Amygdala (tissue), 56 donors: ENCODE measurements at places on chromosomes 16 and 17.
A peak's percentile ranks its signal among the peaks of the same experiment; 100 is the strongest.

DNA sequence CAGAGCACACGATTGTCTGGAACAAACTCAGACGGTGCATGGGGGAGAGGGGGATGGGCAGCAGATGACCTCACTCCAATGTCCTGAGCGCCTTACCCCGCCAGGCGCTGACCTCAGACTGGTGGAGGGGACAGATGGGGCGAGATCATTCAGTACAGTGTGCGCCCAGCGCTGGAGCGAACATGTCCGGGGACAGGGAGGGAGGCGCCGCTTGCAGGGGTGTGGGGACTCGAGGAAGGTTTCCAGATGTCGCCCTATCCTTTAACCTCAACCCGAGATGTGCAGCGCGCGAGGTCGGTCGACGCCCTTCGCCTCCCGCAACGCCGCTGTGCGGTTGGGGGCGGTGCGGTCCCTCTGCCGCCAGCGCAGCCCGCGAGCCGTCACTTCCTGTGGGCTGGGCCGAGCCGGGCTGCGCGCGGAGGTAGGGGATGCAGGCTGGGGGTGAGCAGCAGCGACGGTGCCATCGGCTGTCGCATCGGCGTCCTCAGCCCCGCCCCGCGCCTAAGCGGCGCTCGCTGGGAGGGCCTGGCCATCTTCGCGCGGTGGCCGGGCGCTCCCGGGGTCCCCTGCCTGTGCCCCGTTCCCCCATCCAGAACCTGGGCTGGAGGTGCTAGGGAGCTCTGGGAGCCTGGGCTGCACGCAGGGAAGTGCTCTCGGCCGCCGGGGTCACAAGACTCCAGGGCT lies 5.3 kb upstream of the CDR2L start:
- DNase-seq, result peak; percentile 90

DNA sequence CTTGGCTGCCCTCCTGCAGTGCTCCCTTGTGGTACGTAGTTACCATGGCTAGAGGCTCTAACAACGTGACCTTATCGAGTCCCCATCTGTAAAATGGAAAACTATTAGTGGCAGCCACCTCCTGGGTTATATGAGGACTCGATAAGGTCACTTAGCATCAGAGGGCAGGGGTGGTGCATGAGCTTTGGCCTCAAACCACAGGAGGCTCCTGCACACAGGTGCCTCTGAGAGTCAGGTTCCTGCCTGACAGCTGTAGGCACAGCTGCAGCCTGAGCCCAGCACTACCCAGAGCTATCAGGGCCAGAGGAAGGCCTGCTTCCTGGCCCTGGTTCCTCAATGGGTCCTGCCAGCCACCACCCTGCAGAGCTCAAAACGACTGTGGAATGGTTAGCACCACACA lies 57.2 kb upstream of the SEC14L1 start:
- DNase-seq, result no peak

- DNase-seq, result no peak
Observed at GRCh38 chr16:3256146-3256865, at the start of gene MEFV. MEFV (minus strand) TSS chr16:3256633; CDS start chr16:3256587, 46 bp downstream.

GRCh38 chr17:46737326-46737725 lies 81.2 kb downstream of the WNT3 start:
- no peak for DNase-seq

DNA sequence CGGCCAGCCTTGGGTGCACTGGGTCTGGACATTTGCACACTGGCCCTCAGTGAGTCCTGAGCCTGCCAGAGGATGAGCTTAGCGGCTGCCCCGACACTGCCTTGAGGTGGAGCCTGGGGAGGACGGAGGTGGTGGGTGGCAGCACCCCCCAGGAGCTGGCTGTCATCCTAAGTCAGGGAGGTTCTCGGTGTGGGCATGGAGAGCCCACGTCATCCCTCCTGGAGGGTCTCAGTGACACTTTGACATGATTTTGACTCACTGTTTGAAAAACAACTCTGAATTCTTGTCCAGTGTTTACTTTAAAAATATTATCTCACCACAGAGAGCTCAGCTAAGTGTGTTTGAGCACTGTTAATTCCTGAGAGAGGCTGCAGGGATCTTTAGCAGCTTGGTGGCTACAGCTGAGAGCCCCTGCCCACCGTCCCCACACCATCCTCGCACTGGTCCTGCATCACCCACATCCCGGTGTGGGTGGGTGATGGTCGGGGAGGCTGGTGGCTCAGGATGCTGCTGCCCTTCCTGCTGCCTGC lies 63.1 kb downstream of the BANP start:
- no peak for DNase-seq

DNA sequence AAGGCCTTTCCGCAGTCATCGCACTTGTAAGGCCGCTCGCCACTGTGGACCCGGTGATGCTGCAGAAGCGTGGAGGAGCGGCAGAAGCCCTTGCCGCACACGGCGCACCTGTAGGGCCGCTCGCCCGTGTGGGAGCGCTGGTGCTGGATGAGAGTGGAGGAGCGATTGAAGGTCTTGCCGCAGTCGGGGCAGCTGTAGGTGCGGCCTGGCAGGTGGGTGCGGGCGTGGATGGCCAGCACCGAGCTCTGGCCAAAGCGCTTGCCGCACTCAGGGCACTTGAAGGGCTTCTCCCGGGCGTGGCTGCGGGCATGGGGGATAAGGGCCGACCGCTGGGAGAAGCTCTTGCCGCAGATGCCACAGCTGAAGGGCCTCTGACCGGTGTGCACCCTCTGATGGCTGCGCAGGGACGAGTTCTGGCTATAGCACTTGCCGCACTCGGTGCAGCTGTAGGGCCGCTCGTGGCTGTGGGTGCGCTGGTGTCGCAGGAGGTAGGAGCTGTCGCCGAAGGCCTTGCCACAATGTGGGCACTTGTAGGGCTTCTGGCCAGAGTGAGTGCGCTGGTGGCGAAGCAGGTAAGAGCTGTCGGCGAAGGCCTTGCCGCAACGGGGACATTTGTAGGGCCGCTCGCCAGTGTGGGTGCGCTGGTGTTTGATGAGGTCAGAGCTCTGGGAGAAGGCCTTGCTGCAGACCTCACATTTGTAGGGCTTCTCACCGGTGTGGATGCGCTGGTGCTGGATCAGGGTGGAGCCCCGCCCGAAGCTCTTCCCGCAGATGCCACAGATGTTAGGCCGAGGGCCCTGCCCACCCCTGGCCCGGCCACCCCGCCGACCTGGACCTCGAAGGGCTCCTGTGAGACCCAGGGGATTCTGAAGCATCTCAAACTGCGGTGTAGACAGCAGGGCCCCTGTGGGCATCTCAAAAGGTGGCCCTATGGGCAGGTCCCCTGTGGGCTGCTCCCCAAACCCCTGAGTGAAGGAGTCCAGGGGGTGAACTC lies 1.5 kb downstream of the ZNF768 start:
- no peak for DNase-seq

- no peak for DNase-seq
Observed at GRCh38 chr16:55399911-55400310, 75.9 kb downstream of the IRX6 start.

DNA sequence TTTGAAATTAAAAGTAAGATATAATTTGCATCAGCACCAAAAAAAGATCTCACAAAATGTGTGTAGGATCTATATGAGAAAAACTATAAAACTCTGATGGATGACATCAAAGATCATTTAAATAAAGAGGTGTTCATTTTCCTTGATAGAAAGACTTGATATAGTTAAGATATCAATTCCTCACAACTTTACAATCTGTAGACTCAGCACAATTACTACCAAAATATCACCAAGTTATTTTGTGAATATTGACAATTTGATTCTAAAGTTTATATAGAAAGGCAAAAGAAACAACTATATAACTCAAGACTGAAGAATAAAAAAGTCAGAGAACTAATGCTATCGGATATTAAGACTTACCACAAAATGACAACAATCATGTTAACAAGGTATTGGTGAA lies 638.9 kb downstream of the HS3ST4 start:
- no peak for DNase-seq

DNA sequence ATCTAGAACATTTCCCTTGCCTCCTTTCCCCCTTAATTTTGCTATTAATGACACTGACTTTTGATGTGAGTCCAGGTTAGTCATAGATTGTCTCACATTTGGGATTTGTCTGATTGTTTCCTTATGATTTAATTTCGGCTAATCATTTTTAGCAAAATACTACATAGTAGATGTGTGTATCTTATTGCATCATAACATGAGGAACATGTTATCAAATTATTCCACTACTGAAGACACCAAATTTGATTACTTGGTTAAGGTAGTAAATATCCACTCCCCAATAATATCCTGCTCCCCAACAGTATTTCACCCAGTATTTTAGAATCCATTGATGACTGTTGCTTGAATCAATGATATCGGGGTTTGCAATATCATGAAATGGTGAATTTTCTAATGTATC lies 2.7 kb downstream of the POLG2 start:
- DNase-seq, result no peak

DNA sequence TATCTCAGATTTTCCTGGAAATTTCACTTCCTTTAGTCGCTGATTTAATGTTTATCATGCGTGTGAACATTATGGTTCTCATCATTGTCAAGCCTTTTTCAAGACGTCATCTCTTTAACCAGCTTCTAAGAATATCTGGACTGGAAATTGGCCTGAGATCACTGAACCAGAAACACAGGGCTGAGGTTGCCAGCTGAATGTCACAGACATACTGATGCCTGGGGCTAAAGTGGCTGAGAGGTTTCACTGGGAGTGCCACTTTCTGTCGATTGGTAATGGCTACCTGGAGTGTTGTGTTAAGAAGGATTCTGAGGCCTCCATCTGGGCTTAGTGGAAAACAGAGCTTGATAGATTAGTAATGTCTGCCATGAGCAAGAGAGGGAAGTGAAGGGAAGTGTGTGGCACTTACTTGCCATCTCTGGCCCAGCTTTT lies 54.2 kb downstream of the CRISPLD2 start:
- no peak for DNase-seq

GRCh38 chr16:14186795-14187221 lies 115.7 kb downstream of the MRTFB start:
- no peak for DNase-seq

DNA sequence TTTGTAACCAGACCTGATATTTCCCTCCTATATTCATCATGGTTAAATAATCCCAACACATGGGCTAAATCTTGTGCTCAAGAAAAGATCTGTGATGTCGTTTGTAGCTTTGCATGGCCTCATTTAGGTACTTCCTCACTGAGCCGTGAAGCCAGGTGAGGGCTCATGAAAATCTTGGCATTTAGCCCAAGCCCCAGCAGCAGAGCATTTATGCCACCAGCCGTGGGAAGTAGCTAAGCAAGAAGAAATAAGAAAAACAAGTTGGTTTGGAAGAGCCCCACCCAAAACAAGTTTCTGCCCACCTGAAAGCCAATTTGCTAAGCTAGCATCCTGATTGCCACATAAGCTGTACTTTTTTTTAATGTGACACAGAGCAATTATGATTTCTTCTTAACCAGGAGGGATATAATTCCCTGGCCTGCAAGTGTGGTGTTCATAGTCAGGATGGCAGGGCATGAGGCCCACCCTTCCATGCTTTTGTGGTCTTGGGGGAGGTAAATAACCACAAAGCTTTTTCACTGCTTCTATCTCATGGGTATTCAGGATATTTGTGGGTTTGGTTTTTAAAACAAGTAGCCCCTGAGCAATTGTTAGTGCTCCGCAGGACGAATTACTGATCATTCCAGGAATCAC lies 10.5 kb downstream of the TMIGD1 start:
- DNase-seq, result no peak

DNA sequence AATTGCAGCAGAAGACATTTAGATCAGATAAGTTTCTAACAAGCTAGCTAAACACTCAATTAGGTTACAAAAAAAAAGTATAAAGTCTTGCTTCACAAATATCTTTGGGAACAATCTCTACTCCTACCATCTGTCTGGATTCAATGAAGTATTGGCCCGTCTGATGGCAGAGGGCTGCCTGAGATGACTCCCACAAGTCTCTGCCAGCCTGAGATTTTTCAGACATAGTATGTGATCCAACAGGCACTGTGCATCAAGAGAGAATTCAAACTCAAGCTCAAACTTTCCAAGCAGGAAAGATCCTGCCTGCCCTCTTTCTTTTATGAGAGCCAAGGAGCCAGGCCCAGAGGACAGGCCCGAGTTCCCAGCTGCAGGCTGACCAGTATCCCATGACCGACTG lies 22.6 kb downstream of the SLC39A11 start:
- no peak for DNase-seq

GRCh38 chr17:77834170-77835115 lies 124.1 kb upstream of the TNRC6C start:
- no peak for DNase-seq

DNA sequence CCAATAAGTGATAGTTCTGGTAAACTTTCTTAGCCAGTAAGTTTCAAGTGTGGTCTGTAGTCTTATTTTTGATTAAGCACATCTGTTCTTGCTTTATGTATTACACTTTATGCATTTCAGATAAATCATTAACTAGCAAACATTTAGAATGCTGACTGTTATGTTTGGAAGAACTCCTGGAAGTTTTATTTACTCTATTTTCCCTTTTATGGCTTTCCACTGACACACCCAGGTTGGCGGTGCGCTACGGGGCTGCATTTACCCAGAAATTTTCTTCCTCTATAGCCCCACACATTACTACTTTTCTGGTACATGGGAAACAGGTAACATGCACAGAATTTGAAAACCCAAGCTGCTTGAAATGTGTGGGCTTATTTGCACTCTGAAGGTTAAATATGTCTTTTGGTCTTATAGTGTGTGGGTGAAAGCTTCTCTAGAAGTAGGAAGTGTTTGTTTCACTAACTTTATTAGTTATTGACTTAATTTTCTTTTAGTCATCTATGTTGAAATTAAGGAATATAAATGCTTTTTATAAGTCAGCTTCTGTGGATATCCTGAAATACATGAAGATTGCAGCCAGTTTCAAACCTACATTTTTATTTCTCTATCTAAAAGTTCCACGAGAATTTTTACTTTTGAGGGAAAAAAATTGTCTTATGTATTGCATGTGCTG lies 203.7 kb downstream of the PHKB start:
- no peak for DNase-seq
